Stimulated activated CD4-positive, alpha-beta T cell treated with anti-CD3 and anti-CD28 coated beads, Interleukin-15, amount 100 ng/mL, for 48 hours (primary cell): ENCODE measurements at places on chromosomes 1 and 21.
A peak's percentile ranks its signal among the peaks of the same experiment; 100 is the strongest.

DNA sequence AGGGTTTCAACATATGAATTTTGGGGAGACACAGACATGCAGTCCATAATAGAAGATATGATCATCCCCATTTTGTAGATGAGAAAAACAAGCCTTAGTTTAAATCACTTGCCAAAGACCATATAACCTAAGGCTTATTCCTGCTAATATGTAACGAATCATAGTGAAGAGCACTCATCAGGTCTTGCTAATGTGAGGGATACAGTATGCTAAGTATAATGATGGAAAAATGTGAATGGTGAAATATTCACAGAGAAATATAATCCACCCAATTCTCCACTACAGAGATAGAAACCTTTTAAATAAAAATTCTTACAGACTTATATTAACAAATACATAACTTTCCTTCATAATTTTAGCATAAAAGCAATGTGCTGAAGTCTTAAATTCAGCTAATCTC, 18.9 kb downstream of the ERICH3 start:
- DNase-seq = no peak

DNA sequence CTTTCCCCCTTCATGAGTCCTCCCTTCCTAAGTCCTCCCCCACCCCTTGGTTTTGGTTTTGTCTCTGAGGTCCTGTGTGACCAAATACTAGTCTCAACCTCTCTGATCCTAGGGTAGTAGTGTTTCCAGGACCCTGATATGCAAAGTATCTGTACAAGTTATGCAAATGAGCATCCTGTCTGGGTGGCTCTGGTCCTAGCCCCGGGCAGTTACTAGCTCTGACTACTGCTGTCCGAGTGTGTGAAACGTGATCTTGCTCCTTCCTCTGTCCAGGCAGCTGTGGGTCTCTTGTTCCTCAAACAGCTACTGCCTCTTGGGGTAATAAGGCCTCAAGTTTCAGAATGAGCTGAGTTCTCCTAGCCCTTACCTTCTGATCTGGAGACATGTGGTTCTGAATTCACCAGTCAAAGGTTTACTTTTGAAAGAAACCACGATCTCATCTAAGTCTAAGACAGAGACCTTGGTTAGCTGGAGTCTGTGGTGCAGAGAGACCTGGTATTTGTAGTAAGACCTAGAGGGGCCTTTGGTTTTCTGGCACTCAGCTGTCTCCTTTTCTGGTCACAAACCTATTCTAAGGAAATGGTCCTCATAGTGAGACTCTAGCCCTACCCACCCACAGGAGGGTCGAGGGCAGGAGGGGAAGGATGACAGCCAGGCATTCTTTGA, 31.0 kb upstream of the IL19 start:
- peak; percentile 31 for DNase-seq

GRCh38 chr1:35367914-35368313, 99.4 kb downstream of the ZMYM4 start:
- DNase-seq = no peak

- no peak for DNase-seq
These were observed 19.8 kb downstream of the COL16A1 start for GRCh38 chr1:31683997-31684396.

GRCh38 chr21:38861056-38861455, 55.3 kb downstream of the ETS2 start:
- no peak for DNase-seq

DNA sequence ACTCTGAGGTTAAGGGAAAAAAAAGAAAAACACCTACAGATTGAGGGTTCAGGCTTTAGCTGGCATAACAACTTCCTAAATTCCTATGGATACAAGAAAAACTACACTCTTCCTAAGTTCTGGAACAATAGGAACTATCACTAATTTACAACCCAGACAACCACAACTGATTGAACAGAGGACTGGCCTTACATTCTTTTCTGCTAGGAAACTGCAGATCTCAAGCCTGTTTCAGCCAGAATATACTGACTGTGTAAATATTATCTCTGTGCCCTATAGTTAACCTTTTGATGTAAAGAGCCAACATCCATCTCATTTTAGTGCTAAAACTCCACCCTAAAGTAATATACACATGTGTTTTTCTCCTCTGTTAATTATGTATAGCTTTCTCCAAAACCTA, 1186.5 kb upstream of the TMPRSS15 start:
- DNase-seq = no peak

GRCh38 chr1:22064751-22065402, 12.4 kb downstream of the CDC42 start:
- DNase-seq = no peak
